ENCODE measurements at places on chromosomes 3 and 15.

GRCh38 chr15:95857124-95857757, 473.3 kb upstream of the NR2F2 start:
- DNase-seq: no peak

DNA sequence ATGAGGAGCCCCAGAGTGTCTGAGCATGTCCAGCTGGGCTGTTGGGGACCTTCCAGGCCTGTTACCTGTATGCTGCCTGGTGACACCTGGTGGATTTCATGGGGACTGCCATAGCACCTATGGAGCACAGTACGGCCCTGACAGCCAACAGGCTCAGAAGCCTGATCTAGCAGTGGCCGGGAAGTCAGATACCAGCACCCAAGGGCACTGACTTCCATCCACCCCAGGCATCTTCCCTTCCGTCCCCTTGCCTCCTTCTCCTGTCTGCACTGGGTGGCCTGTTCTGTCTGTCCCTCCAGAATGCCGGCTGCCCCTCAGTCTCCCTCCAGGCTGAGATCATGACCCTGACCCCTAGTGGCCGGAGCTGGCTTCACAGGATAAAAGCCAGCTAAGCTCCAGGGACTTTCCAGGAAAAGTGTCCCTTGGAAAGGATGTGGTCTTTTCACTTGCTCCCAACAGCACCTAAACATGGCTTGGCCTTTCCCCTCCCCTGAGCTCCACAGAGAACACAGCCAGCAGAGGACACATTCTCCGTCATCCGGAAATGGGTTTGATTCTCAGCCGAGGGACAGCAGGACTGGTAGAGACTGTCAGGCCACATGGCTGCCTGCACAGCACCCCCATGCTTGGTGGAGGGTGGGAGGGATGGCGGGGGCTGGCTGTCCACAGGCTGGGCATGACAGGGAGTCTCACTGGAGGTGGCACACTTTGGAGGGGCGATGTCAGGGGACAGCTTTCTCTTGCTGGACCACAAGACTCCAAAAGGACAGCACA, 9.5 kb downstream of the RPS17 start:
- DNase-seq: peak; percentile 59

DNA sequence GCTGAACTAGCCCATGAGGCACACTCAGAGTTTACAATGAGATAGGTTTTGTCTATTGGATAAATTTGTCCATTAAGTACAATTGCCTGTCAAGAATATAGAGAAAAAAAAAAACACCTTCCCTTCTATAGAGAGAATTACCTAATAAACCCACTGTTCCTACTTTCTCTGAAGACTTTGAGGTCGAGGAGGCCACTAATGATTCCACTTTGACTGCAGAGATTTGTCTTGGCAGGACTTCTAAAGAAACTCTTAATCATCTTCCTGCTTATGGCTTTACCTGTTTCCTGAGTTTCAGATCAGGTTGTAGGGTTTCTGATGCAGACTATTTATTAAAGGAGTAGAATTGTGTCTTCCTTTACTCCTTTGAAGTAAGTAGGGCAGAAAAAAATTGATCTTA, 342.4 kb upstream of the KCNMB2 start:
- no peak for DNase-seq

DNA sequence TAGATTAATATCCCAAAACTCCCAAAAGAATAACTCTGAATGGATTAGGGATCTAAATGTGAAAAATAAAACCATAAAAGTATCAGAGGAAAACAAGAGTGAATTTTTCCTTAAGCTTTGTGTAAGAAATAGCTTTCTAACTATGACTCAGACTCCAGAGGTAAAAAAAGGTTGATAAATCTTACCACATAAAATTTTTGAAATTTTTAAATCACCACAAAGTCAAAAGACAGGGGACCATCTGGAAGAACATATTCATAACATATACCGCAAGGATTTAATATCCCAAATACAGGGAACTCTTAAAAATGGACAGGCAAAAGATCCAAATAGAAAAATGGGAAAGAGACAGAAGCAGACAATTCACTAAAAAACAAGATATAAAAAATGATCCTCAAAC, 145.0 kb downstream of the ARNT2 start:
- no peak for DNase-seq

GRCh38 chr3:177237206-177237605, 39.9 kb upstream of the TBL1XR1 start:
- DNase-seq: no peak

- no peak for DNase-seq
These were observed 155.5 kb downstream of the GOLIM4 start for GRCh38 chr3:167940241-167940640.

- no peak for DNase-seq
These were observed at the start of gene TEX55 for GRCh38 chr3:119145500-119146167. Gene TEX55, plus strand, starts transcription at chr3:119146165. Its CDS starts 25 bp downstream, at chr3:119146190.

DNA sequence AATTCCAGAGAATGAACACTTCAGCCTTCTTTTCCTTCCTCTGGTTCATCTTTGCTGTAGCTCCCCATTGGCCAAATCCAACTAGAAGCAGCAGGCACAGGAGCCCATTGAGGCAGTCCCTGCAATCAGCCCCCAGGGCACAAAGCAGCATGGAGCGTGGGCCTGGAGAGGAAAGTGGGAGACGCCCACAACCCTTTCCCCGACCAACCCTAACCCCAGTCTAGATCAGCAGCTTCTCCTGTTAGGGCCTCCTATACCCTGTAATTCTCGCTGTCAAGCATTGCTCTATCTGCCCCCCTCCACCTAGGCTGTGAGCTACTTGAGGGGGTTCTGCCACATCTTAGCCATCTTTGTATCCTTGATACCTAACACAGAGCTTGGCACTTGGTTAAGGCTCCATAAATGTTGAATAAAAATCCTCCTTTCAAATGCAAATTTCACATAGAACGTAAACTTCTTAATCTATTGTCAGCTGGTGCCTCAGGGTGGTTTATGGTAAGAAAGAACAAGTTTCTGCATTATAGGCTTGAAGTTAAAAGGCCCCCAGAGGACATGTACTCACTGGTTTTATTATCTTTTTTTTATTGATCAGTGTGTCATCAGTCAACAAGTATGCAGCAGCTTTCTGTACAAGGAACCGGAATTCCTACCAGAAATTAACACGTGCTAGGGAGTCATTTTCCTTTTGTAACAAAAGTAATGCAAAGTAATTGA, 97.9 kb upstream of the PFN2 start:
- no peak for DNase-seq

- DNase-seq: no peak
These were observed 7.7 kb upstream of the IVD start for GRCh38 chr15:40397688-40398412.

- no peak for DNase-seq
These were observed 23.8 kb downstream of the PLA2G4E start for GRCh38 chr15:41996921-41997592.

DNA sequence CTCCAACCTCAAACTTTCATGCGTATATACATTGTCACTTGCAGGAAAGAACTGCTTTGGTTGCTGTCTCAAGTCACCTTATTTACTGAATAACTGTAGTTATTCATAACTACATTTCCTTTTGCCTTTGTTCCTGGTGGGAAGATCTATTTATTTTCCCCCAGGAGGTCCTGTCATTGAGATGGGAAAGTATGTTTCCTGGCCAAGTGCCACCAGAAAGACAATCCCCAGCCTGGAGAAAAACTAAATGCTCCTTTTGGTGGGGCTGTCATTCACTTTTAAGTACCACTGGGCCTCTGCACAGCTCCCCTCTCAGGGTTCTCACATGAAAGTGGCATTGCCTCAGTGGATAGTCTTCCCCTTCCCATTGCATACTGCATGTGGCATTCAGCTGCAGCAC, 59.8 kb downstream of the LRRC3B start:
- no peak for DNase-seq

DNA sequence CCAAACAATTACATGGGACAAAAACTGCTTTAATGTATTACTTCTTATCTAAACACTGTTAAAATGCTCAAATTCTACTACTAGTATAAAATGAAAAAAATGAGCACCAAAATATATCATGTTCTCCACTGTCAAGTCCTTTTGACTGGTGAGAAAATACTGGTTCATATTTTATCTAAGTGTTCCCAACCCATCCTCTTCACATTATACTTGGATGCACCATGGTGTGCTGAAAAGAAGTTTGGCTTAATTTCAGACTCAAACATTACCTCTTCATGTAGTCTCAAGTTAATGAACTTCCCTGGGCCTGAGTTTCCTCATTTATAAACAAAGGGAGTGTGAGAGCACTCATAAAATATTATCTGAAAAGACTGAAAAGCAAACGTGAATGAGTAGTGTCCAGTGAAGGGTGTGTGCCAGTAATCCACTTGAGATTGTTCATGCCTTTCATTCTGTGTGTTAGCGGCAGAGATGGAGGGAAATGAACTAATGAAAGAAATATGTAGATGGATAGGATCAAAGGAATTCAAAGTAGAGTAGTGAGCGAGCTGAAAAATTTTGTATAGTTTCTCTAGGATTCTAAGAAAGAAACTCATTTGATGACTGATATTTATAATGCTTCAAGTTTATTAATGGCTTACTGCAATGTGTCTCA, 263.2 kb downstream of the NLGN1 start:
- no peak for DNase-seq

DNA sequence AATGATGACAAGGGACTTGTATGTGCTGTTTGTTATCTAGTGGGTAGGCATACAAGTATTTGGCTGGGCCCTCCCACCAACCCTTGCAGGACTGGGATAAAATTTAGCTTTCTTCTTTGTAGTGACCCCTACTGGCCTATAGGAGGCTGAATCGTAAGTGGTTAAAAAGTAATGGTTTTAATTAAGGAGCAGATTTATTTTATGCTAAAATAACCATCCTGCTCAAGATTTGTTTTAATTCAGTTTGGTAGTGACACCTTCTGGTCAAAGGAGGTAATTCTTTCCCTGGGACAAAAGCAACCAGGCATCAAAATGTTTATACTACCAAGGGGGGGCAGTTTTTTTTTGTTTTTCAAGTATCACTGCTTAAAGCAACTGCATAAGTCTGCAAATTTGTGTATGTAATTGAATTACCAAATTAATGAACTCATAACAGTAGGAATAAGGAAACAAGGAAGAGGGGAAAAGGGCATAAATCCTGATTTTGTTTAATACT, 70.7 kb downstream of the TOP2B start:
- no peak for DNase-seq

GRCh38 chr15:35491999-35492398, 54.0 kb downstream of the DPH6 start:
- DNase-seq: no peak

DNA sequence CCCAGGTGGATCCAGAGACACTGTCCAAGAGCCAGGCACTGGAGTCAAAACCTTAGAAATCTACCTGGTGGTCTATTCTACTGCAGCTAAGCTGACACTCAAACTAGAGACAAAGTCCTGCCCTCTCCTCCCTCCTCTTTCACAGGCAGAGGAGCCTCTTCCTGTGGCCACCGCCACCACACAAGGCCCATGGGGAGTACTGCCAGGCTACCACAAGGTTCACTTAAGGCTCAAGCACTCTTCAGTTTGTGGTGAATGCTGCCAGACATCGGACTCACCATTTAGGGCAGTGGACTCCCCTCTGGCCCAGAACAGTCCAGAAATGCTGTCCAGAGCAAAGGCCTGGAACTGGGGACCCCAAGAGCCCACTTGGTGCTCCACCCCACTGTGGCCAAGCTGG, 160.9 kb downstream of the ADAMTS17 start:
- DNase-seq: no peak

GRCh38 chr3:96576935-96577334, 237.5 kb upstream of the EPHA6 start:
- no peak for DNase-seq

GRCh38 chr3:142597906-142598305, 1.7 kb downstream of the PLS1 start:
- DNase-seq: no peak
